Renal cortex interstitium (tissue), 15 donors: ENCODE measurements at places on chromosomes 5 and 9. TPM values are rescaled to one million over a fixed set of nuclear protein-coding genes. Genes with fewer than 3 reads are reported as not detected.
A peak's percentile ranks its signal among the peaks of the same experiment; 100 is the strongest.

The GADD45G gene
- polyA plus RNA-seq, result 3.5 TPM

DNA sequence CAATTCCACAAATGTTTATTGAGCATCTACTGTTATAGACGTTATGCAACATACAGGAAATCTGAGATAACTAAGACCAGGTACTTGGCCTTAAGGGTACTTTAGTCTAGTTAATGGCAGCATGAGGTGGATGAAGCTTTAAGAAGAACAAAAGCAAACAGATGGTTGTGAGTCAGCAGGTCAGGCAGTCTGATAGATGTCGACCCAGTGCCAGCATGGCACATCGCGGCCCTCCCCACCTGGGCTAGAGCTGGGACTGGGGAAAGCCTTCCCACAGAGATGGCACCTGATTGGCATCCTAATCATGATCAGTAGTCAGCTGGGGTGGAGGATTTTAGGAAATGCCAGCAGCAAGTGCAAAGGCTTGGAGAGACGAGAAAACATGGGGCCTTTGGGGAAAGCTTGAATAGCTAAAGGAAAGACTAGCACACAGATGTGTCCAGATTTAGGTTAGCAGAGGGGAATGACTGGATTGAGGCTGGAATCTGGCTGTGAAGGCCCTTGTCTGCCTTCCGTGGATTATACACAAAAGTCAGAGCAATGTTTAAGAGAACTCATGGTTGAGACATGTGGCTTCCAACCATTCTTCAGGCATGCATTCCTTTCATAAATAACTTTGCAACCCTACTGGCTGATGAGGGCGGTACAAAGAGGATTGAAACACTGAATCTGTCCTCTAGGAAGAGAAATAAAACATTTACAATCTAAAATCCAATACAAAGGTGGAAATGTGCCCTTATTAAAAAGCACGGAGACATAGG lies 395.4 kb upstream of the WWC1 start:
- no peak for DNase-seq

The NR2F1 gene
- polyA plus RNA-seq, result 328 TPM

DNA sequence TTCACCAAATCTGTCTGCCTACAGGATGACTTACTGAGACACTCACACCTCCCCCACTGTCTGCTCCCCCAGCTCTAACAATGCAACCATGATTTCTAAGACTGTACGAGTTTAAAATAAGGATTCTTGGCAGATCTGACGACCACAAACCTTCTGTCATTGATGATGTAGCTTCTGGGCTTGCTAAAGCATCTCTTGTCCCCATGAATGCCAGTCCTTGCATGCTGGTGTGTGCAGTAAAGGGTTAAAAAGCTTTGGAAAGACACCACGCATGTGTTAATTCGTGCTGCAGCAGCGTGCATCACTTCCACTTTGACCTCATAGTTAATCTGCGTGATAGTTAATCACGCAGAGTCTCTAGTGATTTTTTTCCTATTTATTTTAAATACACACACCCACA lies 411 bp upstream of the GABRG2 start:
- DNase-seq, result no peak

GRCh38 chr5:156824800-156825199 lies 25.3 kb upstream of the PPP1R2B start:
- DNase-seq, result no peak

DNA sequence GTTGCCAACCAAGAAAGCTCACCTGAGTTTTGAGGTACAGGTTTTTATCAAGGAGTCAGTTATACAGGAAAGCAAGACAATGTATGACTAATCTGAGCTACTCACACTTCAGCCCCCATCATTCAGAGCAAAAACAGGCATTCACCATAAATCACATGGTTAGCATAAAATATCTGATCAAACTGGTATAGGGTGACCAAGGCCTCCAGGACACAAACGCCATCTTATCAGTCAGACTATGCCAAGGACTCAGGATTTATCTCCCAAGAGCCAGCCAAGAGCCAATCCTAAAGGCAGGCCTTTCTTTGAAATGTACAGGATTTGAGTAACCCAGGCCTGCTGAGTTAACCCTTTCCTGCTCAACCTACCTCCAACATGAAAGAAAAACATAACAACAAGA lies 313.0 kb upstream of the NREP start:
- DNase-seq, result no peak

The SLC25A2 gene
- 0.14 TPM for polyA plus RNA-seq

The PARP8 gene
- polyA plus RNA-seq, result 16.3 TPM

DNA sequence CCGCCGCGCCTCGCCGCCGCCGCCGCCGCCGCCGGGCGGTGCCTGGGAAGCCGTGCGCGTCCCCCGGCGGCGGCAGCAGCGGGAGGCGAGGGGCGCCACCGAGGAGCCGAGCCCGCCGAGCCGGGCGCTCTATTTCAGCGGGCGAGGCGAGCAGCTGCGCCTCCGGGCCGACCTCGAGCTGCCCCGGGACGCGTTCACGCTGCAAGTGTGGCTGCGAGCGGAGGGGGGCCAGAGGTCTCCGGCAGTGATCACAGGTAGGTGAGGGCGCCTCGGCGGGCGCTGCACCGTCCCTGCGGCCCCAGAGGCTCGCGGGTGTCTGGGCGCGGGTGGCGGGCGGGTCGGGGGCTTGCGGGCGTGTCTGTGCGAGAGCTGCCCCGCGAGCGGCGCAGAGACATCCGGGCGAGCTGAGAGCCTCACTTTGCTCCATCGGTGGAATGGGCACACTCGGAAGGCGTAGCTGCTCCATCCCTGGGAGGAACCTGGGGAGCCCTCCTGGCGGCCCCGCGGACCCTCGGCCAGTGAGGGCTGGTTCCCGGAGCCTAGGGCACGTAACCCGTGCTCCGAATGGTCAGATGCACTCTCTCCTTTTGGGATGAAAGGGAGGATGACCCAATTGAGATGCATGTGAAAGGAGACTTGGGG lies 864 bp downstream of the PAPPA start:
- no peak for DNase-seq

- DNase-seq, result no peak
Observed at GRCh38 chr5:2946315-2946714, 194.8 kb upstream of the IRX2 start.

GRCh38 chr9:5553211-5553610 lies 42.9 kb downstream of the PDCD1LG2 start:
- no peak for DNase-seq

- peak; percentile 87 for DNase-seq
Observed at GRCh38 chr9:2559192-2560152, 62.1 kb upstream of the VLDLR start.

The GABRA1 gene
- polyA plus RNA-seq, result not detected

GRCh38 chr5:31481531-31482165 lies 50.2 kb downstream of the DROSHA start:
- DNase-seq, result no peak

DNA sequence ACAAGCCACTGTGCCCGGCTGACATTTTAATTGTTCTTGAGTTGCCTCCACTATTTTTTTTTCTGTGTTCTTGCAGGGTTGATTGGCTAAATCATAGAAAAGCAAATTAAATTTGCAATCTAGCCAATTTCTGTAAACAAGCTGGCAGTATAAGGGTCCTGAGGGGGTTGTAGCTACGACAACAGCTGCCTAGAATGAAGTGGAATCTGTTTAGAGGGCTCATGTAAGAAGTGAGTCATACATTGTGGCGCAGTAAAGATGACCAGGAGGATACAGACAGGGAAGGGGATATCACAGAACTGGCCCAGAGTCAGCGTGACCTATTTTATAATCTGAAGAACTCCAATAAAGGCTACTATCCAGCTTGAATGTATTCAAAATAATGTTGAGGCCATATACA lies 82.2 kb upstream of the TLE1 start:
- DNase-seq, result no peak

The ZNF474 gene
- polyA plus RNA-seq, result 0.48 TPM

DNA sequence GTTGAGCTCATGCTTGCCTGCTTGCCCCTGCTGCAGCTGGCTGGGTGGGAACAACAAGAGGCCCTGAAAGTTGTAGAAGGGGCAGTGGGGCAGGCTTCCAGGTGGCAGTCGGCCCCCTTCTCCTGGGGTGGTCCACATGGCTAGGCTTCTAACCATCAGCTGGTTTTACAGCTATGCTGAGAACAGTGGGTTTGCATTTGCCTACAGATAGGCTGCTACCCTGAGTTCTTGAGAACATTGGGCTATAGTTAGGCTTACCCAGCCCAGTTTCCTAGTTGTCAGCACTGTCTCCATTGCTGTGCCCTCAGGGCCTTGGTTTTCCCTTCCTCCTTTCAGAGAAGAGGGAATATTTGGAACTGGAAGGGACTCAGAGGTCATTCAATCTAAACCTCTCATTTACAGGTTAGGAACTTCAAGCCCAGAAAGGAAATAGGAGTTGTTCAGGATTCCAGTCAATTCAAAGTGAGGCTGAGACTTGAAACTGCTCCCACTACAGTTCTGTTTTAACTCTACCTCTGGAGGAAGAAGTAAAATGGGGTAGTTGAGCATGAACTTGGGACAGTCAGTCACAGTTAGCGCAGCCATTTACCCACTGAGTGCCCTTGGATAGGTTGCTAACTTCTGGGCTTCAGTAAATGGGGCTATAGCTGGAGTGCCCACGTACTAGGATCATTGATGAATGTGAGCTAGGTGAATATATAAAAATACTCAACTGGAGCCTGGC lies 11.5 kb downstream of the LARP1 start:
- no peak for DNase-seq

GRCh38 chr5:88142886-88143692 lies 125.6 kb downstream of the TMEM161B start:
- DNase-seq, result no peak
